ENCODE measurements at places on chromosomes 12 and 14.

DNA sequence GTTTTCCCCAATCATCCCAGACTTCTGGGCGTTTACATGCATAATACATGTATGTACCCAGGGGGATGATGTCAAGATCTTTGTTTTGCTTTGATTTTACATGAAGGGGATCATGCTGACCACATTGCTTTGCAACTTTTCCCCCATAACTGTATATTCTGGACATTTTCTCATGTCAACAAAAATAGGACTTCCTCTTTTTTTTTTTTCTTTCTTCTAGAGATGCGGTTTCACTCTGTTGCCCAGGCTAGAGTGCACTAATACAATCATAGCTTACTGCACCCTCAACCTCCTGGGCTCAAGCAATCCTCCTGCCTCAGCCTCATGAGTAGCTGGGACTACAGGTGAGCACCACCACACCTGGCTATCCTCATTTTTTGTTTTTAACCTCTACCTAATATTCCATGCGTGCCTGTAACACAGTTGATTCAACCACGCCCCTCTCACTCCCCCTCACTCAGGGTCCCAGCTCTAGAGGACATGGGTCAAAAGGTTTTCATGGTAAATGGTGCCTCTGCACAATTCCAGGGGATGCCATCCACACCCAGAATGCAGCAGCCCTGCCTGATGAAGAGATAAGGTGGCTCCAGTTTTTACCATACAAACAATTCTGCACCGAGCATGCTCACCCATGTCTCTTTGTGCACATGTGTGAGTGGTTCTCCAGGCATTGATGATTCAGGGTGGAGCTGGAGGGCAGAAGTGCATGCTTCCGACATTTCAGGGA is 32.0 kb upstream of the CIPC start:
- no peak for DNase-seq

GRCh38 chr12:72346363-72346944 is 74.3 kb downstream of the TRHDE start:
- peak; percentile 83 for DNase-seq

DNA sequence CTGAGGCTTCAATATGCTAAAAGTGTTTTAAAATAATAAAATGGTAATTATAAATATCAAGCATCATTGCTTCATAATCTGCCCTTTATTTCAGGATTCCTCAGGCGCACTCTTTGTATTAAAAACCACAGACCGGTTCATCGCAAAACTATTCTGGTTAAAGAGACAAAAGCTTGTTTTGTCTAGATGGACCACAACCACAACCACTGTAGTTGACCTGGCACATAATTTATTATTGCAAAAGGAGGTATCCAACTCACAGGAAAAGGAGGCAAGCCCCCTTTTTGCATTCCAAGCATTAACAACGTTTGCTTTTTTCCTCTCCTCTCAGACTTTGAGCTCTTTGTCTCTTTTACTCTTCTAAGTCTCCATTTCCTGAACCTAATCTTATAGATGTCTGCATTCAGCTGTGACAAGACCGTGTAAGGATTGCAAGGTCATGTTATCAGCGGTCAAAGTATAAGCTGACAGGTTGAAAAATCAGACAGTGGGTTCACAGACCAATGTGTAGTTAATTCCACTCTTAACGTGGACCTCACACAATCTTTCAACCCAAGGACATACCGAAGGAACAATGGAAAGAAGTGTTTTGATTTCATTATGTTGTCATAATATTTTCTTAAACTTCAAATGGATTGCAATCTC is 1057.6 kb downstream of the GALC start:
- DNase-seq = no peak

DNA sequence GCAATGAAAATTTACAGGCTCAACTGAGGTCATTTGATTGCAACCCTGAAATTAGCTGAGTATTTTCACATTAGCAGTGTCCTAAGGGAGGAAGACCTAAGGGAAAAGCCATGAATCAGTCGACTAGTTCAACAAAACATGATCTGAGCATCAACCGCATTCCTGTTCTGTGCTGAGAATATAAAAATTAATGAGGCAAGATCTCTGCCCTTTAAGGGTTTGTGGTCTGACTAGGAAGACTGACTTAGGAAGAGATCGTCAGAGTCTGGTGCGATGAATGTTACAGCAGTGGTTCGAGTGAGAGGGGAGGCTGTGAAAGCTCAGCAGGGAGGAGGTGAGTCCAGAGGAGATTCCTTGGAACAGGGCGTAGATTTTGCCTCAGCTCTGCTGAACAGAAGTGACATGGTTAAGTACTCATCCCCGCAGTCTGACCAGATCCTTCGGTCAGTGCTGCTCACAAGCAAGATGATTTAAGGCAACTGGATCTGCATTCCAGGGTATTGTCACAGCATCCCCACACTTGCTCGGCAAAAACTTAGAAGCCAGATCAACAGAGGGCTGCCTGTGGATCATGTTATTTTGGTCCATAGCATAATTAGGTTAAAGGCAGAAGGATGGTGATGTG is 49.6 kb downstream of the BMAL2 start:
- no peak for DNase-seq

GRCh38 chr12:76084863-76085519 is 506 bp upstream of the NAP1L1 start:
- DNase-seq = no peak

DNA sequence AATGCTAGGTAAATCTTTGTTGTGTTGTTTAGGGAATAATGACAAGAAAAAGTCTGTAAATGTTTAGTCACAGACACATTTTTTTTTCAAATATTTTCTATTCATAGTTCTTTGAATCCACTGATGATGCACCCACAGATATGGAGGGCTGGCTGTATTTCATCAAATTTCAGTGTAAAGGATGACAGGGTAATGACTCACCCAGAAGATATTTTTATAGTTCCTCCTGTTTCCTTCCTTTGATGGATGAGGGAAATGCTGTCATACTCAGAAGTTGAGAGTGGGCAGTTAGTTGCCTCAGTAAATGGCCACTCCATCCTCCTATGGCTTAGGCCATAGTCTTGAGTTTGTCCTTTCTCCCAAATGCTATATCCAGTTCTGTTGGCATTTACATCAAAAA is 76.9 kb upstream of the REP15 start:
- DNase-seq = no peak

DNA sequence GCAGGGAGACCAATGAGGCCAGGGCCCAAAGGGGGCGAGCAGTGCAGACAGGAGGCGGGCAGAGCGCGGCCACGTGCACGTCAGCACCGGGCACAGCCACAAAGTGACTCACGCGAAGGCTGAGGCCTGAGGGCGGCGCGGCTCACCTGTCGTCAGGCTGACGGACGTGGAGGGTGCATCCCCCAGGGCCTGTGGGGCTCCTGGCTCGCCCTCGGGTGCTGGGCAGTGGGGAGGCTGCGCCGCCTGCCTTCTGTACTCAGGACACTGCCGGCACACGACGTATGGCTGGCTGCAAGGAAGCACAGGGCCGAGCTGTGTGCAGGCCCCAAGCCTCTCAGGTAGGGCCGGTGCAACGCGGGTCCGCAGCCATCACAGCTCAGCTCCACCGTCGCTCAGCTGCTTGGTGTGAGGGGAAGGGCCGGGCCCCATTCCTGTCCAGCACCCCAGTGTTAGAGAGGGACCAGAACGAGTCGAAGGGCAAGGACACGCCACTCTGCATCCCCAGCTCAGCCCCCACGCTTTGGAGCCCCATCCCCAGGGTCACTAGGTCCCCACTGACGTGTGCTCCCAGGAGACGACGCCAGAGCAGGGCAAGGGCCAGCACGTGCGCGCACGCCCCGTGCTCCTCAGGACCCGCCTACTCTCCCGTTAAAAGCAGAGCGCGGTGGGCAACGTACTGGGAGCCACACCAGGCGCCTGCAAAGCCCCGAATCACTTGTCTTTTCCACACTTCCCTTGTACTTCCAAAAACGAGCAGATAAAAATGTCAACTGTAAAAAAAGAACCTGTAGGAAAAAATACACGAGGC is 24.8 kb upstream of the GOLGA3 start:
- no peak for DNase-seq

GRCh38 chr14:39682582-39682981 is 250.3 kb upstream of the FBXO33 start:
- DNase-seq = no peak

DNA sequence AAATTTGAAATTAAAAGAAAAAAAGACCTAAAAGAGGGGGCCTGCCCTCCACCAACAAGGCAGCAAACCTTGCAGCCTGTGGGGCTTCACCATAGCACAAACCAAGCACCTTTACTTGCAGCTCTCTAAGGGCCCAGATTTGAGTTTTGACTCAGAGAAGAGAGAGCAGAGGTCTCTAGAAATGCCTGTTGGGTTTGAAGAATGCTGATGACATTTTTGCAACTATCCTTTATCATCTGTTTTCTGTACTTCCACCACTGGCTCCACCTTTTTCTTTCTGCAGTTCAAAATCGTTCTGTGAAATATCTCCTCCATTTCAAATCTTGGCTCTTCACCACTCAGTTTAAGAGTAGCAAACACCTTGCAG is 83.8 kb upstream of the HMGA2 start:
- DNase-seq = no peak

DNA sequence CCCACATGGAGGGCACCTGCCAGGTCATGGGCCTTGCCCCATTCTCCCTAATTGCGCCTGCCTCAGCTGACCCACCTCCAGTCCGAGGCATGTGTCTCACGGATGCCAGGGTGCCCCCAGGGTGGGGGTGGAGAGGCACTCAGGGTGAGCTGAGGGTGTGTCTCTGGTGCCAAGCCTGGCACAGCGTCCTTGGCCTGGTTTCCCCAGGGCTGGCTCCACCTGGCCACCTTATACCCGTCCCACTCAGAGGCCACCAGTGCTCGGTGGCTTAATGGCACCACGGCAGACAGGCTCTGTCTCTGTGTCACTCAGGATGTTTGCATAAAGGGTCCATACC is 33.6 kb upstream of the TDRD9 start:
- DNase-seq = no peak

DNA sequence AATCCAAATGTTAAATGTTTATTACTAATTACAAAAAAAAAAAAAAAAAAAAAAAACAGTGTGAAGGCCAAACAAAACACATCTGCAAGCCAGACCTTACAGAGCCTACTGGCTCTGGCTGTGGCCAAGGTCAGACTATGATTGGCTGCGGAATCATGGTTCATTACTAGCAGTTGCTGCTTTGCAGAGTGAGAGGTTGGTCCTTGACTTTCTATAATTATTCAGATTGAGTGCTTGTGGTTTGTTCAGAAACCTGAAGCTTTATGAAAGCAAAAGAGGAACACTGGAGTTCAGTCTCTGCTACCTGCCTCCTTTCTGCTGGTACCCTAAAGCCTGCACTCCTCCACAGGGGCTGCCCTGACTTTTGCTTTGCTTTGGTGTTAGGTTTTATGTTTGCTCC is 550.9 kb downstream of the BCL11B start:
- DNase-seq = no peak

All from NCI-H1417 (cell line).